CD4-positive, alpha-beta memory T cell (primary cell): ENCODE measurements at places on chromosomes 11 and 22.

DNA sequence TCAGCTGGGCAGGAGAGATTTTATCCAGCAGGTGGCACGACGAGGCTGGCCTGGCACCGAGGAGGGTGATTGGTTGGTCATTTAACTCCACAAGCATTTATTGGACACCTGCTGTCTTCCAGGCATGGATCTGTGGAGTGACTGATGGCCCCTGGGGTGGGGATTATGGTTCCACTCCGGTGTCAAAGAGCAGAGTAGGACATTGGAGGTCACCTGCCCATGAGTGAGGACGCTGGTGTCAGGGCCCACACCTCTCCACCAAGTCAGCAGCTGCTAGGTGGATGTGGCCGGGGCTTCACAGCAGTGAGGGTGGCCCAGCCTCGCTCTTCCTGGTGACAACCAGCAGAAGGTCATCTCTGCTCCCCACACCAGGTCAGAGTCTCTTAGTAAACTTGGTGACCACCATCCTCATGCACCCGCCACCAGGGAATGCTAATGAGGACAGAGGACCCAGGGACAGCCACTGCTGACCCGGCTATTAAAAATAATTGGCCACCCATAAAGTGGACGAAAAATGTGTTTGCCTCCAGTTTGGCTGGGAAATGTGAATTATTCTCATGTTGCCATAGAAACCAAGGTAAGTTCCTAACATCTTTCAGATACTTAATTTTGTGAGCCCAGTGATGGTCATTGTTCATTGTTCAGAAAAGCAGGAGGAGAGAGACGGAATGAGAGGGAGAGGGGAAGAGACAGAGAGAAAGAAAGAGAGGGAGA is 428.7 kb downstream of the TBC1D22A start:
- no peak for DNase-seq

GRCh38 chr11:26028393-26028911 is 303.5 kb upstream of the ANO3 start:
- DNase-seq: no peak

GRCh38 chr11:57214098-57214417 is 23.0 kb downstream of the APLNR start:
- DNase-seq: no peak

DNA sequence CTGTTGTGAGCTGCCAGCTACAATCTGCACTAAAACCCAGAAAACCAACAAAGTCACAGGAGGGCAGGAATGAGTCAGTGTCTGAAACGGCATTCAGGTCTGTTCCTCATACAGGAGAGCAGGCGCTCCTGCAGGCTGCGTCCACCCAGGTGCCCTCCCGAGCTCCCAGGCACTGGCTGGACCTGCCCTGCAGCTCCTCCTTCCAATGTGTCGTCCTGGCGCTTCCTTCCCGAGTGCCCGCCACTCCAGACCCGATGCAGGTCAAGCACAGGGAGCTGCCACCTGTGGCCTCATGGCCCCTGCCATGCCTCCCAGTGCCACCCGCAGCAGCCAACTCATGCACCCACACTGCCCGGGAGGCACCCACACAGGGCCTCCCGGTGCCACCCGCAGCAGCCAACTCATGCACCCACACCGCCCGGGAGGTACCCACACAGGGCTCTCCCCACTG is 12.0 kb downstream of the BRD1 start:
- no peak for DNase-seq

DNA sequence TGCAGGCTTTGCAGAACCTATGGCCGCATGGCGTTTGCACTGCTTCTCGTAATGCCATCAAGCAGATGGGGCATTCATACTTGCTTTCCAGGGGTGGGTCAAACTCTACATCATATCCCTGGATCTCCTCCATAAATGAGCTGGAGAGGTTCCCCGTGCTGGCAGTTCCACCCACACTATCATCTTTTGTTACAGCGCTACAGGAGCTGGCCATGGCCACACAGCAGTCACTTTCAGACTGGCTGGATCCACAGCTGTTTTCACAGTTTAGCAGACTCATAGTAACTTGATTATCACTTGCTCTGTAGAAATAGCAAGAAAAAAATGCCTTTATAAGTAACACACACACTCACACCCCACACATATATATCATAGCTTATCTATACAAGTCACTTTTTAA is 8.8 kb downstream of the TRAF6 start:
- no peak for DNase-seq

DNA sequence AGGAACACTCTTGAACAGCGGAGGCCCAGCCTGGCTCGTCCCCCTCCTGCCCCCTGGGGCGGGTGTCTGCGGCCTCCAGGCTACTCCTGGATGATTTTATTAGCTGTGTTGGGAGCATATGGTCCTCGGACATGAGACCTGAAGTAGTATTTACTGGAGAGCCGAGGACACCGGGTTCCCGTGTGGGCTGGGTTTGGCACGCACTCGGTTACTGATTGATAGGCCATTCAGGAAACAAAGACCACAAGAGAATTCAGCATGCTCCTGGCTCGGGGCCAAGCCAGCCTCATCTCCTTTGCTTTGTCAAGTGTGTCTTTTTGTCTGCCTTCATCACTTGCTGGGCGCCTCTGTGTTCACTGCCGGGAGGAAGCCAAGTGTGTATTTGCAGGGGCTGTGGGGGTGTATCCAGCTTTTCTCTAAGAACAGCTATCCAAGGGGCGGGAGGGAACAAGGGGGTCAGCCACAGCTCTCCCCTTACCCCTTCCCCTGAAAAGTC is 9.7 kb downstream of the FXYD2 start:
- DNase-seq: peak; percentile 84

- no peak for DNase-seq
Measured at GRCh38 chr11:73383249-73384124, 7.3 kb downstream of the RELT start.

GRCh38 chr11:72585762-72586311 is 88.4 kb downstream of the PDE2A start:
- peak; percentile 66 for DNase-seq

DNA sequence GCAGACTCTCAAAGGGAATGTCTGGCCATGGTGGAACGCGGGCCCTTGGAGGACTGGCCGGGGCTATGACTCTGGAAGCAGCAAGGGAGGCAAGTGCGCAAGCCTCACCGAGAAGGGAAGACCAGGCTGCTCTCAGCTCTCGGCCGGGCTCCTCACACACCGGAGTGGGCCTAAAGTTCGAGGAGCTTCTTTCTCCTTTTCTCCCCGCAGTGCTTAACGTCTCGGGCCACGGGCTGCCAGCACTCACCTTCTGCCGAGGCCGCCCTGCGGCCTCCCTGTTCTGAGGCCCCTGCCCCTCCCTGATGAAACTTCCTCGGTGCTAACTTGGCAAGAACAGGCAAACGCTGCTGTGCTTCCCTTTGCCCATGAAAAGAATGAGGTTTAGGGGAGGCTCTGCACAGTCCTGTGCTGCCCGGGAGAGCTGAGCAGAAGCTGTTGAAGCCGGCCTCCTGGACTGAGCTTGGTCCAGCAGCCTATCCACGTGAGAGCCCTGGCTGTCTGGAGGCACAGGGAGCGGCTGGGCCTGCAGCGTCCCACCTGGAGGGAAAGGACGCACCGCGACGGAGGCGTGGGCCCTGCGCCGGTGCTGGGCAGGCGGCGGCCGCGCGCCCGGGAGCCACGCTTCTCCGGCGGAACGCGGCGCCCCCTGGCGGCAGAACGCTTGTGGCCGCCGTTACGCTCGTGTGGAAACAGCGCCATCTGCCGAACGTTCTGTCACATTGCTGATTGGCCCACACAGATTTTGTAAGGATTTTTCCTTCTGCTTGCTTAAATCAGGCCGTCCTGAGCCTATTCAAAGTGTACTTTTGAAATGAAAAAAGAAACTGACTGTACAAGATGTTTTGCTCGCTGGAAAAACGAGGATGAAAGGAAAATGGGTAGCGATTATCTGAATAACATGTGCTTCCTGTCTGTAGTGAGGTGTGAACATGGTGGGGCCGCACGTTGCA is 65.0 kb upstream of the TMEM45B start:
- peak; percentile 58 for DNase-seq

- DNase-seq: no peak
Measured at GRCh38 chr11:133443206-133443747, 89.0 kb downstream of the OPCML start.

GRCh38 chr11:115919341-115920091 is 415.3 kb upstream of the CADM1 start:
- no peak for DNase-seq

- no peak for DNase-seq
Measured at GRCh38 chr11:79198898-79199250, 242.0 kb downstream of the TENM4 start.

- peak; percentile 67 for DNase-seq
Measured at GRCh38 chr11:59857439-59858434, 8.6 kb downstream of the TCN1 start.

- no peak for DNase-seq
Measured at GRCh38 chr22:48068323-48068885, 1306.0 kb downstream of the TBC1D22A start.

GRCh38 chr11:120024046-120024445 is 113.9 kb downstream of the TRIM29 start:
- no peak for DNase-seq

DNA sequence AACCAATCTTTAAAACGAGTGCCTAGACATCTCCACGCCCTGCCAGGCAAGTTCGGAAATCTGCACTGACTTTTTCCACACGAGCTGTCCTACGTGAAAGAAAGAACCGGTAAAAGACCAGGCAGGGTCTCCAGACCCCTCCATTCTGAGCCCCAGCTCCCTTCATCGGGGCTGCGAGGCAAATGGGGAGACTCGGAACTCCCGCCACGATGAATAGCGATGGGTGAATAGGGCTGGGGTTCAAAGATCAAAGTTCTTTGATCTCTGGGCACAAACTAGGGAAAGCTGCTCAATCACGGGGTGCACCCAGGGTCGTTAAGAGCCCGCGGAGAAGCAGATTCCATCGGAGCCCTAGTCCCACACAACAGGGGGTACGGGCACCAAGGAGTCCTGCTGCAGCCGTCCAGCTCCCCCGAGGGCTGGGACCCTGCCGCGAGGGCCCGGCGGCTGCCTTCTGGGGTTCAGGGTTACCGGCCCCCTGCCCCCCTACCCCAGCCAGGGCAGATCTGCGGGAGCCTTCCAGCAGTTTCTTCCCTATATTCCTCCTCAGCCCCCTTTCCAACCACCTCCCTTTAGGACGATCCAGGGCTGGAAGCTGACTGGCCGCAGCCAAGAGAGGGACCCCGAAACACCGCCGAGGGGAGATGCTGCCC is 1.1 kb downstream of the LRP4 start:
- DNase-seq: no peak
